GM23248 (cell line): ENCODE measurements at places on chromosomes 2 and 18.

DNA sequence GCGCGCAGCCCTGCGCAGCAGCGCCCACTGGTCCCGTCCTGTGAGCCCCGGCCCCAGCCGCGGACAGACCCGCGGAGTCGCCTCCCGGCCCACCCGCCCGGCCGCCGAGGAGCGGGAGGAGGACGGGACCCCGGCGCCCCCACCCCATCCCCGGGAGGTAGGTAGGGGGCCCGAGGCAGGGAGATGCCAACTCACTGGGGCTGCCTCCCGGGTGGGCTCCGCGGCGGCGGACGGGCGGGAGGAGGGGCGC lies 160 bp downstream of the SPTBN1 start:
- DNase-seq = no peak

- no peak for DNase-seq
Measured at GRCh38 chr2:42109959-42110640, 59.1 kb upstream of the EML4 start.

DNA sequence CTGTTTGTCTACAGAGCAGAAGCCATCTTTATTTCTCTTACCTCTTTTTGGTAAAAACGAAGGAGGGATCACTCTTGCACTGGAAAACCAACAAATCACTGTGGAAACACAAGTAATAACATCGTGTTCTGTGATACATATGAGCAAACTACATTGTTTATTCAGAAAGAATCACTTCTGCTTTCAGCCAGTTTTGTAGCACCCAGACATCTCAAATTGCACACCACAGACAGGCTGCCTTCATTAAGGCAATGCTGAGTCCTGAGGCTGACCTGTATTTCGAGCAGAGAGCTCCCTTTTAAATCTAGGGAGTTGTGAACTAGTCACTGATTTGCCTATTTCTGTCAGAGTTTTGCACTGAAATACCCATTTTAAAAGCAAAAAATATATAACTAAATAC lies 1003.2 kb upstream of the FAM98A start:
- no peak for DNase-seq

DNA sequence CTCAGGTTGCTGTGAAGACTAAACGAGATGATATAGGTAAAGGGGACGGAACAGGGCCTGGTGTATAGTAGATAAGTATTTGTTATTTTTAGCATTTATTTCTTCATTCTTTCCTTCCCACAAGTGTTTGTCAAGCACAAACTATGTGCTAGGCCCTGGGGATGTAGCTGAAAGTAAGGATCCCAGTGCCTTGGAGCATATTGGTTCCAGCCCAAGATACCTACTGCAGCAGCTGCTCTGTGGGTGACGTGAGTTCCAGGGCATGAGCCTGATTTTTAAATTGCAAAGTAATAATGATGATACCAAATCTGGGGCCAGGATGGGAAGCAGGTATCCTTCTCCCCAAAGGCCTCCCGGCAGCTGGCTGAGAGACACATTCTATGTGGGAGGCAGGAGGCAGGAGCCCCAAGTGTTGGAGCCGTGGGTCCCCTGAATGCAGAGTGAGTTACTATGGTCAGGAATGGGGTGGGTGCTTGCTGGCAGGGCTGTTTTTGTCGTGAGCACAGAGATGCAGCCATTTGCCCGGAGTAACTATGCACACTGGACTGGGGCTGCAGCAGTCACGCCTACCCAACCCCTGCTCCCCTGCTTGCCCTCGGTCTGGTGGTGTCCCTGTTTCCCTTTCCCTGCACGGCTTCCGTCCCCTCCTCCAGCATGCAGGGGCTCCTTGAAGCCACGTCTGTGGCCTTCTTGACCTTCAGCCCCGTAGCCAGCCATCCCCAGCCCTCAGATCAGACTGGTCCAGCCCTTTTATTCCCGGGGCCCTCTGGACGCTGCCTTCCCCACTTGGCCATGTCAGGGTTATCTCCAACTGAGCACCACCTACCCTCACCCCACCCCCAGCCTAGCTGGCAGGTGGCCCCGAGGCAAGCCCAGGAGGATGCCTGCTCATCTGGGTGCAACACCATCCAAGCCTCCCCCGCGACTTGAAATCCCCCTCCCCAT lies 52.4 kb downstream of the INHBB start:
- peak; percentile 68 for DNase-seq

- peak; percentile 25 for DNase-seq
Measured at GRCh38 chr2:85376291-85377065, 21.9 kb downstream of the ELMOD3 start.

DNA sequence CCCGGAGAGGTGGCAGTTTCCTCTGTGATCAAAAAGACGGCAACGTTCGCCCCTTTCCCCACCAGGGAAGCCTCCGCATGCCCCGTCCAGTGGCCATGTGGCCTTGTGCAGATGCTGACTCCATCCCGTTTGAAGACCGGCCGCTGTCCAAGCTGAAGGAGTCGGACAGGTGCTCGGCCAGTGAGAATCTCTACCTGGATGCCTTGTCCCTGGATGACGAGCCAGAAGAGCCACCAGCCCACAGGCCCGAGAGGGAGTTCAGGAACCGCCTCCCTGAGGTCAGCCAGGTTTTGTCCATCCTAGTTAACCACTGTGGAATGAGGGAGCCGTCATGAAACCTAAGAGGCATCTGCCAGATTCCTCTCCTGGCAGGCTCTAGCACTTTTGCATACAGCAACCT lies 113.6 kb downstream of the MTCL1 start:
- DNase-seq = no peak

DNA sequence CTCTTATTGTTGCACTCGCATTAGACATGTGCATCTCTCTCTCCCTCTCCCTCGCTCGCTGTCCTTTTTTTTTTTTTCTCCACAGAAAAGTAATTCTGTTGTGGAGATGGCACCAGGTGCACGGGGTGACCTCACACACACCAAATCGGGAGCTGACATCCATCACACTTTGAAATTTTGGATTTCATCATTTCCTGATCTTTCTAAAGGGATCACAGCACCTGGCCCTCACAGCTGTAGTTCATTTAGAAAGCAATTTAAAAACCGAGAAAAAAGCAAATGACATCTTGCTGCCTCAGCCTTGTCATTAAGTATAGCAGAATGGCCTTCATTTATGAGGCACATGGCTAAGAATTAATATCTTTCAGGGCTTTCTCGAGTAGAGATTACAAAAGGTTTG lies 717.2 kb downstream of the RNF144A start:
- DNase-seq = no peak

DNA sequence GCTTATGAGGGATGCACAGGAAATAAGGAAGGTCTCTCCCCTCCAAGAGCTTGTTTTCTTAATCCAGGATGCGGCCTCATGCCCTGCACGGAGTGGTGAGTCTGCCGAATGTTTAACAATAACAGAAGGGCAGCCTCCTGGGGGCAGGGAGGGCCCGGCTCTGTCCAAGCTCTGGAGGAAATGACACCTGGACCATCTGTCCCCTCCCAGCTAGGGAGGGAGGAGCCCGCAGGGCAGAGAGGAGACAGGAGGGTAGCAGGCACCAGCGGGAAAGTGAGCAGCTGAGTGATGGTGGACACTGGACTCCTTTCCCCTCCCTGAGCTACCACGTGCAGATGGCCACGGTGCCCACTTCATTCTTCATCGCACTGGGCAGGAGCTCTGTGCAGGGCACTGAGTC lies 398.2 kb upstream of the MYT1L start:
- DNase-seq = no peak

- peak; percentile 48 for DNase-seq
Measured at GRCh38 chr18:74281980-74282754, 9.6 kb downstream of the CYB5A start.

- no peak for DNase-seq
Measured at GRCh38 chr2:134917360-134917865, 1.2 kb upstream of the CCNT2 start.

DNA sequence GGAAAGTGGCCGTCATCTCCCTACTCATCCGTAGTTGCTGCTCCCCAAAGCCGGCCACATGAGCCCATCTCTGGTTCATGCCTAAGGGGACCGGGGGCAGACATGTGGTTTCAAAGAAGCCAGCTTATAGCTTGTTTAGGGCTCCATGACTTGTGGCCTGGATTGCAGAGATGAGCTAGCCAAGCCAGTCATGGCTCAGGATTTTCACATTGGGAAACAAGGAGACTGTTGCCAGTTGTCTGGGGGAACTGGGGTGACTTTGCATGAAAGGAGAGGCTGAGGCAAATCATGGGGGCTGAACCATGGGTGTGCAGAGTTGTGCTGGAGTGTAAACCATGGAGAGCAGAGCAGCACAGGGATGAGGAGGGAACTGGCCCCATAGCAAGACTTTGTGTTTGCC lies 183.0 kb upstream of the APCDD1 start:
- DNase-seq = peak; percentile 72

DNA sequence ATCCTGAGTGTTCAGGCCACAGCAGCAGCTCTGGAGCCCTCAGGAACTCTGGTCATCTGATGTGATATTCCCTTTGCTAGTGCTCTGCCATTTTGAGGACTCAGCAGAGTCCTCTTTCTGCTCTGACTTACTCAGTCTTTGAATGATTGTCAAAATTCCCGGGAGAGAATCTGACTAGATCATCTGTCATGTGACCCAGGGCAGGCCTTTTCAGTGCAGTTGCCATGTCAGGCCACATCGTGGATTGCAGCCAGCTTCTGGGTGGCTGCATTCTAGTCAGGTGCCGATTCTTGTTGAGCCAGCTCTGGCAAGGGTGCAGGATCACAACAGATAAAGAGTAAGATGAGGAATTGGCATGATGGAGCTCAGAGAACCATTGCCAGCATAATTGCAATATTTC lies 795.6 kb downstream of the CPS1 start:
- DNase-seq = no peak

DNA sequence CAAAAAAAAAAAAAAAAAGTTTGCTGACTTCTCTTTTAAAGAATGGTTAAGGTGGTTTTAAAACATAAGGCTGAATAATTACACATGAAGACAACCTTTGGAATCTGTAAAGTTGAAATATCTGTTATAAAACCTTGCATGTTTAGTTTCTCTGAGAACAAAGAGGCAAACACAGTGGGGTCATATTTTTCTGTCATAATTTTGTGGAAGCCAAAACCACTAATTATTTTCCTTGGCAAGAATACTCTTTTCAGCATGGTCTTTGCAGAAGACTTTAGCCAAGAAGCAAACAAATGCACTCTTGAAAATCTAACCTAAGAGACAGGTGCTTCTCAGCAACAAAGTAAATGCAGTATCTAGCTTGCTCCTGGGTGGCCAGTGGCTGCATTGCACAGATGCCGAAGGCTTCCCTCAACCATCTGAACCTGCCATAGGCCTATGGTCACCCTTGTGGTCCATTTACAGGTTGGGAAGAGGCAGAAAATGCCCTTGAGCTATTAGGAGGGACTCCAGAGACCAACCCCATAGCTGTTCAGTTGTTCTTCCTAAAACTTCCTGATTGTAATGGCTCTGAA lies 44.8 kb downstream of the ZAP70 start:
- no peak for DNase-seq

DNA sequence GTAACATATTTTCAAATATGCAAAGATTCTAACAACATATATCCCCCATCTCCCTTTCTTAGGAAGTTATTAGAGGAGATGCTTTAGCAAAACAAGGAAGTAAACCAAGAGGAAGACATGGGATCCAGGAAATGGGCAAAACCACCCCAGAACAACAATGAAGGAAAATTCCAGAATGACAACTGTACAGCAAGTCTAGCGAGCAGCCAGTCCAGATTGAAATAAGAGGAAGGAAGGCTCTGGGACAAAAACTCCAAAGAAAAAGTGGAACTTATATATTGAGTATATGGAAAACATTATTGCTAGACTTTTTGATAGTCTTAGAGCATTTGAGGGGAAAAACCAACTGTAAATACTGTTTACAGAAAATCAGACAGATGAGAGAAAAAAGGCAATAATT lies 2.9 kb upstream of the ARPC2 start:
- DNase-seq = no peak

DNA sequence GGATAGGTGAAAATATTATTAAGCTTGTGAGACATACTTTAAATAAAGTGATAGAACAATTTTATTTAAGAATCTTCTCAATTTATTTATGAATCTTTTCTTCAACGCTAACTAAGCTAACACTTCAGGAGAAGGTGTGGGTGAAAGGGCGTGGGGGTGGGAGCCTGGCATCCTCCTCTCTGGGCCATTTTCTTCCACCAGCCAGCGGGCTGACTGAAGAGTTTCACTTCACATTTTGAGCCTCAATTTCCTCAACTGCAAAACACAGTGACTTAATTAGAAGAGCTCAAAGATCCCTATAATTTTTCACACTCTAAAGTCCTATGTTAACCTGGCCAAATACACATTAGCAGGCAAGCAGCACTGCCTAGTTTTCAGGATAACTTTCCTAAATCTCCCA lies 94.8 kb downstream of the FTCDNL1 start:
- DNase-seq = no peak

DNA sequence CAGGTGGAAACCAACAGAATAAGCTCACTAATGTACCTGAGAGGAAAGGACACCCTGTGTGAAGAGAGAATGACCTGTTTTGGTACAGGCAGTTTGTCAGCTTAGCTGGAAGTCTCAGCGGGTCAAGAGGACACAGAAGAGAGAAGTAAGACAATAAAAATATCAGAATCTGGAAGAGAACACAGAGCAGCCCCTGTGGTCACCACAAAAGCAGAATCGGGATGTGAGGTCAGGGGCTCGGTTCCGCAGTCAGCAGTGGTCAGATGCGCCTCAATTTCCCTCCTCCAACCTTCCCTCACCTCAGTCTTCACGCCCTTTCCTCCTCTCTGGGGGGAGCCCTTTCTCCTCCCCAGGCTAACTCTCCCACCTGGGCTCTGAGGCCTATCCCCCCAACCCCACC lies 122.9 kb downstream of the AFF3 start:
- no peak for DNase-seq

DNA sequence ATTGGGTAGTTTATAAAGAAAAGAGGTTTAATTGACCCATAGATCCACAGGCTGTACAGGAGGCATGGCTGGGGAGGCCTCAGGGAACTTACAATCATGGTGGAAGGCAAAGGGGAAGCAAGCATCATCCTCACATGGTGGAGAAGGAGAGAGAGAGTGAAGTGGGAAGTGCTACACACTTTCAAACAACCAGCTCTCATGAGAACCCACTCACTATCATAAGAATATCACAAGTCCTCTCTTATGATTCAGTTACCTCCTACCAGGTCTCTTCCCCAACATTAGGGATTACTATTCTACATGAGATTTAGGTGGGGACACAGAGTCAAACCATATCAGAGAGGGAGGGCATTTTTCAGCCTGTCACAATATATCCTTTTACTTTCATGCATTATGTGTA lies 22.7 kb upstream of the DOCK10 start:
- DNase-seq = no peak

DNA sequence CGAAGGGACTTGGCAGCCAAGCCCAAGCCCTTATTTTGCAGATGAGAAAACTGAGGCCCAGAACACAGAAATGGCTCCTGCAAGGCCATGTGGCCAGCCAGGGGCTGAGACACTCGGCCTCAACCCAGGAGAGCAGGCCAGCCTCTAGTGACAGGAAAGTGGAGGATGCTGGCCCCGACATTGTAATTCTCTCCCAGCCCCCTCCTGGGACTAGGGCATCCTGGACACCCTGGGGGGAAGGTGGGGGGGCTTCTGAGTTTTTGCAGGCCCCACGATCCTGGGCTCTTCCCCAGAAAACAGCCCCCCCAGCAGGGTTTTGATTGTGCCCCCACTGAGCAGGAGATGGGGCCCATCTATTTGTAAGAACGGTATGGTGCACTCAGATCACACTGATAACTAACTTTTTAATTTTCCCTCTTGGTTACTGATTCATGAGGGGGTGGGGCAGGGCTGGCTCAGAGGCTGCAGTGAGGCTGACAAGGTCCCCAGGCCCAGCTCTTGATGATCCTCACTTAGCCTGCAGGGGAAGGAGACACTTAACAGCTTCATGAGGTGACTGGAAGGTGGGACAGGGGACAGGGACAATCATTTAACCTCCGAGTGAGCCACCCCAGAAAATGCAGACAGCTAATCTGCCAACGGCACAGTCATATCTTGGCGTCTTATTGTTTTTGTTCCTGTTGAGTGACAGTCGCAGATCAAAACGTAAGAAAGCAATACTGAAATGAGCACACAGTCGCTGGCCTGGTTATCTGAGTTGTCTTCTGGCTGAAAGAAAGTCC lies 18.9 kb downstream of the SMAD7 start:
- DNase-seq = peak; percentile 68
